Ascending aorta (tissue), 2 donors: ENCODE measurements at places on chromosomes 1 and 21.
A peak's percentile ranks its signal among the peaks of the same experiment; 100 is the strongest.

DNA sequence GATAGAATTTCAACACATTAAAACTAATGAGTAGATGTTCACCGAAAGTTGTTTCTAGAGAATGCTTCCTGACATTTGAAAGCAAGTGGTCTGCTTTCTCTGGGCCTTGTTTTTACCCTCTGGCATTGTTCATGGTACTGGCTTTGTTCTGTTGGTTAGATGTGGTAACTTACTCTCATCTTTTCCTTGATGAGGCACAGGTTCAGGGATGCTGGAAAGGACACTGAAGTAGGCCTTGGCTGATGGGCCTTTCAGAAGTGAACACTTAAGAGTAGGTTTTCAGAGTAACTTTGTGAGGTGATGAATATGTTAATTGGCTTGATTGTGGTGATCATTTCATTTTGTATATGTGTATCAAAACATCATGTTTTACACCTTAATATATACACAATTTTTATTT, 55.8 kb downstream of the DYRK1A start:
- no peaks in the 10 kb centered on the region for H3K27me3 ChIP-seq
- no peak for DNase-seq
- no peak overlapping the region for H3K27ac ChIP-seq
- H3K4me3 ChIP-seq: no peak overlapping the region

- H3K4me3 ChIP-seq: no peak overlapping the region
- H3K36me3 ChIP-seq: peaks cover 4% of the 10 kb centered on the region
- H3K4me1 ChIP-seq: no peaks in the 10 kb centered on the region
- DNase-seq: no peak
- H3K27ac ChIP-seq: no peak overlapping the region
- H3K27me3 ChIP-seq: no peaks in the 10 kb centered on the region
Measured at GRCh38 chr1:93129507-93130099, 50.5 kb downstream of the MTF2 start.

GRCh38 chr1:4726620-4727341, 72.4 kb downstream of the AJAP1 start:
- no peak overlapping the region for H3K27ac ChIP-seq
- no peaks in the 10 kb centered on the region for H3K4me1 ChIP-seq
- H3K36me3 ChIP-seq: no peaks in the 10 kb centered on the region
- no peaks in the 10 kb centered on the region for H3K27me3 ChIP-seq
- DNase-seq: no peak

GRCh38 chr21:28135646-28136045, 857.0 kb downstream of the LTN1 start:
- DNase-seq: no peak
- no peak overlapping the region for H3K4me3 ChIP-seq
- no peaks in the 10 kb centered on the region for H3K27me3 ChIP-seq
- no peak overlapping the region for H3K27ac ChIP-seq
- no peaks in the 10 kb centered on the region for H3K36me3 ChIP-seq

DNA sequence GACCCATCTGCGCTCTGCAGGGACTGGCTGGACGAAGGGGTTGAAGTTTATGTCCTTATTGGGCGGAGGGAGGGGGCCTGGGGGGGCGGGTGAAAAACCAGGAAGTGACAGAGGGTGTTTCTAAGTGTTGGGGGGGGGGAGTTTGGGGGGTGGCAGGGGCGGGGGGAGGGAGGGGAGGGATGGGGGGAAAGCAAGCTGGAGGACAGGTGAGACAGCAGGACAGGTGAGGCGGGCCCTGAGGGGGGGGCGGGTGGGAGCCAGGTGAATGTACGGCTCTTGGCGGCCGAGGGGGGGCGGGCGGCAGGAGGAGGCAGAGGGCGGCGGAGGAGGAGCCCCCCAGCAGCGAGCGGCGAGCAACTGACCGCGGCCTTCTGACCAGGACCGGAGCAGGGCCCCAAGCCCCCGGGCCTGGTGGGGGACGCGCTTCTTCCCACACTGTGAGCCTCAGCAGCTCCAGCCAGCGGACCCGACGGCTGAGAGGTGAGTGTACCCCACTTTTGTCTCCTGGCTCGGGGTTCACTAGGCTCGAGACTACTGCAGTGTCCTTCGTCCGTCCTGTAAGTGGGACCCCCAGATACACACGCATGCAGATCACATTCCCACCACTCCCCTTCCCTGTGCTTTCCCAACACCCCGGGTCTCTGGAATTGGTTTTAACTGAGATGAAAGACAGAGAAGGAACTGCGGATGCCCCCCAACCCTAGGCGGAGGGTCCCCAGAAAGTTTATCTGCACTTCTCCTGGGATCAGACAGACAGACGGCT, at the start of gene ZBTB7B:
Gene ZBTB7B, plus strand, starts transcription at position 339 of the 763 bp plus-strand sequence. CDS start 11,859 bp downstream, outside the sequence.
- DNase-seq: no peak
- no peaks in the 10 kb centered on the region for H3K36me3 ChIP-seq
- H3K4me1 ChIP-seq: peaks cover 22% of the 10 kb centered on the region
- H3K27ac ChIP-seq: peak within 1 kb of the TSS; percentile 98

DNA sequence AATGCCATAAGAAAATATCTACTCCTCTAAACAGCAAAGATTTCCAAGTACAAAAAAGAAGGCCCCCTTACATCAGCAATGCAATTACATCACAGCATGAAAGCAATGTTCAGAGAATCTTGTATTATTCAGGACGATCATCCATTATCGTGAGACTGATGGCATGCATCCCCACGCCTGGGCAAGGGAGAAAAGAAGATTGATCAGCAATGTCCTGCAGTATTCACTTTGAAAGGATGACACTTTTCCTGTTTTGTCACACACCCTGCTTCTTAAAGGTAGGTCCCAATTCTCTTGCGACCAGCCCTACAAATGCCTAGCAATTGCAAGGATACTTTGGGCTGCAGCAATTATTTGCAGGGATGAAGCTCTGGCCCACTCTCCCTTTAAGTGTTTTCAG, 108.7 kb downstream of the TOMM20 start:
- no peak overlapping the region for H3K27ac ChIP-seq
- H3K4me1 ChIP-seq: peaks cover 9% of the 10 kb centered on the region
- no peaks in the 10 kb centered on the region for H3K36me3 ChIP-seq
- H3K4me3 ChIP-seq: no peak overlapping the region
- no peak for DNase-seq

DNA sequence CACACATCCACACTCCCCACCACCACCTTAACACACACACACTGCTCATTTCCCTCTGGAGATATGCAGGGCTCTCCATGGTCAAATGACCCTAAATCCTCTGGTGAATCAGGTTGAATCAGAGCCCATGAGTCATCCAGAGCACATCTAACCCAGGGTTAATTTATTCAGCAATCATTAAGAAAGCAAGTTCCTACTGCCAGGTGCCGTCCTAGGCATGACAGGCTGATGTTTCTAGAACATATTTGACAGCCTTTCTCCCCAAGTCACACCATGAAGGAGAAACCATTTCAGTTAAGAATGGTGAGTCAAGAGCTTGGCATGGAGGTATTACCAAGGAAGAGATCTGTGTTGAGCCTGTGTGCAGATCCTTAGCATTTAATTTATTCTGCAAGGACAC, 194.3 kb upstream of the CAMK1G start:
- H3K36me3 ChIP-seq: no peaks in the 10 kb centered on the region
- H3K4me1 ChIP-seq: no peaks in the 10 kb centered on the region
- no peak overlapping the region for H3K27ac ChIP-seq
- H3K27me3 ChIP-seq: no peaks in the 10 kb centered on the region

GRCh38 chr1:226827458-226827857, 43.0 kb upstream of the PSEN2 start:
- DNase-seq: no peak
- no peaks in the 10 kb centered on the region for H3K4me1 ChIP-seq
- H3K4me3 ChIP-seq: no peak overlapping the region

GRCh38 chr21:16956824-16957223, 556.0 kb upstream of the CXADR start:
- H3K36me3 ChIP-seq: no peaks in the 10 kb centered on the region
- H3K27ac ChIP-seq: no peak overlapping the region
- no peaks in the 10 kb centered on the region for H3K4me1 ChIP-seq
- no peak for DNase-seq
- no peaks in the 10 kb centered on the region for H3K27me3 ChIP-seq

DNA sequence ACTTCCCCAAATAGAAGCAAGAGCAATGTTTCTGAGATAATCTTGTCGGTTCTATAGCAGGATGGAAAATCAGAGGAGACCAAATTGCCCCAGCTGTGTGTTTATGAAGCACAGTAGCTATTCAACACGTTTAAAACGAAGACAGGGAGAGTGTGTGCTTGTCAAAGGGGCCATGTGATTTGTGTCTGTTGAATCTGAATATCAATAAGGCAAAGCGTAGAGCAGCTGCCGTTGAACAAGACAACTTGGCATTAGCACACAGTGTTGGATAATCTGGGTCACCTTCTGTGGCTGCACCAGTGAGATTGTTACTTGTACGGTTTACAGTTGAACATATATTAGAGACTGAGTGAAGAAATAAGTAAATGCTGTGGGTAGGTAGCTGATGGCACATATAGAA, 1.0 kb downstream of the CRB1 start:
- H3K27me3 ChIP-seq: no peaks in the 10 kb centered on the region
- DNase-seq: no peak
- H3K27ac ChIP-seq: no peak overlapping the region
- no peaks in the 10 kb centered on the region for H3K4me1 ChIP-seq

DNA sequence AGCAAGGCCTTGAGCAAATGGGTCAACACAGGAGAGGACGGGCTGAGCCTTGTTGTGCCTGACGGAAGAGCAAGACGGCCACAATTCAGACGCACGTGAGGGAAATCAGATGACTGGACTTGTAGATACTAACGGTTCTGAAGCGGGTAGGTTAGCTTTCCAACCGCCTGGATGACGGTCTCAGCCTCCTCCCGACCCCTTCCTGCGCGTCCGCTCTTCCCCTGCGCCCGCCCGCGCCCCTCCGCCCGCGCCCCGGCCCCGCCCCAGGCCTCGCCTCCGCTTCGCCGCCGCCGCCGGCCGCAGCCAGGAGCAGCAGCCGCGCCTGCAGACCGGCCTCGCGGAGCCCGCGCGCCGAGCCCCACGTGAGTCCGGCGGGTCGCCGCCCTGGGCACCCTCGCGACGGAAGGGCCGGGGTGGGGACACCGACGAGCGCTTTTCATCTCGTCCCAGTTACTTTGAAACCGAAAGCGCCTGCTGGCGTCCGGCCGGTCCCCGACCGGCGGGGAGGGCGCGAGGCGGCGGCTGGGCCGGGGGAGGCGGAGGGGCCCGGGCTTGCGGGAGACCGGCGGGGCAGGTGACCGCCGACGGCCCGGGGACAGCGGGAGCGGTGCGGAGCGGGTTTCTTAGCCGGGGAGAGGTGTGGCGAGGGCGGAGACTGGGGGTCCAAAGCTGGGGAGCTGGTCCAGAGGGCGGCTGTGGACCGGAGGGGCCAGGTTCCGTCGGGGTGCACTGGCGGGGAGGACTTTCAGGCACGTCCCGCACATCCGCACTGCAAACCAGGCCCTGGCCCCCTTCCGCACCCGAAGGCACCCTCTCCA, at the start of gene TRAF5:
Gene TRAF5, plus strand, starts transcription at position 306 of the 818 bp plus-strand sequence. CDS start 26,407 bp downstream, outside the sequence.
- H3K36me3 ChIP-seq: no peaks in the 10 kb centered on the region
- peaks cover 31% of the 10 kb centered on the region for H3K4me1 ChIP-seq
- peak; percentile 72 for DNase-seq

DNA sequence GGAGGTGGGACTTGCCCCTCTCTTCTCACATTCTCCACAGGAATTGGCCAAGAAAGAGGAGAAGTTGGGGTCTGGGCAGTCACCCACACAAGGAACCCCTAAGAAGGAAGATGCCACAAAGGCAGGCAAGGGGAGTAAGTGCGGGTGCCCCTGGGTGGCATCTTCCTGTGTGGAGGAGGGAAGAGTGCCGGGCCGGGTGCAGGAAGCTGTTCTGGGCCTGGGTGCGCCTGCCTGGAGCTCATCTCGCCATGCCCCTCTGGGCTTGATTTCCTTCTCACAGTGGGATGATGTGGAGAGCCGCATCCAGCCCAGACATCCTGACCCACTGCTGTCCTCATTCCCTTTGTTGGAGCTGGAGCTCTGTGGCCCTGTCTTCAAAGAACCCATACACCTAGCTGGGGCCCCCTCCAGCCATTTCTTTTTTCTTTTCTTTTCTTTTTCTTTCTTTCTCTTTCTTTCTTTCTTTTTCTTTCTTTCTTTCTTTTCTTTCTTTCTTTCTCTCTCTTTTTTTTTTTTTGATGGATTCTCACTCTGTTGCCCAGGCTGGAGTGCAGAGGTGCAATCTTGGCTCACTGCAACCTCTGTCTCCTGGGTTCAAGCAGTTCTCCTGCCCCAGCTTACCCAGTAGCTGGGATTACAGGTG, 9.3 kb downstream of the LRRC71 start:
- H3K27ac ChIP-seq: no peak overlapping the region
- DNase-seq: no peak

DNA sequence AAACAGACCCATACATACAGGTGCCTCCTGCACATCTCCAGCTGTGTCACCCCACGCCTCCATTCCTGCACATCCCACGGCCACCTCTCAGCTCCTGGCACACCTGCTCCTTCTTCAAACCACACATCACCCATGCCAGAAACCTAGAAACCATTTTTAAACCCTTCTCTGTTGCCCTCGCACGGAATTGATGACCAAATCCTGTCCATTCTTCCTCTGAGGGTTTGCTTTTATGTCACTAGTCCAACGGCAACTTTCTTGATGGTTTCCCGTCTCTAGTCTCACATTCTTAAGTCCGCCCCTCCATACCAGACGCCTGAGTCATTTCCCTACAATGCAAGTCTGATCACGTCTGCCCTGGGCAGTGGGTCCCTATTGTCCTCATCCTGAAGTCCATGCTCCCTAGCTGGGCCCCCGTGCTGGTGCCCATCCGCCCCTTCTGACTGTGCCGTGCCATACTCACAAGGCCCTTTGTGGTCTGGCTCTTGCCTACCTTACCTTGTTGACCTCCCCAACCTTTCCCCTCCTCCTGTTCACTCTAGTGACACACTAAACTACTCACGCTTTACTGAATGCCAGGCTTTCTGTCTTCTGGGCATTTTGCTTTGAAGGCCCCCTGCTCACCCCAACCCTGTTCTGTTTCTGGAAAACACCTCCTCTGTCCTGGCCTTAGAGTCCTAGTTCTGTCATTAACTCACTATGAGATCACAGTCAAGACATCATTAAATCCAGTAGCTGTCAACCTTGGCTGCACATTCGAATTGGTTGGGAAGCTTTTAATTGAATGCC, 17.6 kb downstream of the SLC2A1 start:
- H3K36me3 ChIP-seq: peaks cover 4% of the 10 kb centered on the region
- H3K27me3 ChIP-seq: no peaks in the 10 kb centered on the region
- no peak for DNase-seq
- peak overlapping the region; percentile 92 for H3K27ac ChIP-seq
- peaks cover 47% of the 10 kb centered on the region for H3K4me1 ChIP-seq

DNA sequence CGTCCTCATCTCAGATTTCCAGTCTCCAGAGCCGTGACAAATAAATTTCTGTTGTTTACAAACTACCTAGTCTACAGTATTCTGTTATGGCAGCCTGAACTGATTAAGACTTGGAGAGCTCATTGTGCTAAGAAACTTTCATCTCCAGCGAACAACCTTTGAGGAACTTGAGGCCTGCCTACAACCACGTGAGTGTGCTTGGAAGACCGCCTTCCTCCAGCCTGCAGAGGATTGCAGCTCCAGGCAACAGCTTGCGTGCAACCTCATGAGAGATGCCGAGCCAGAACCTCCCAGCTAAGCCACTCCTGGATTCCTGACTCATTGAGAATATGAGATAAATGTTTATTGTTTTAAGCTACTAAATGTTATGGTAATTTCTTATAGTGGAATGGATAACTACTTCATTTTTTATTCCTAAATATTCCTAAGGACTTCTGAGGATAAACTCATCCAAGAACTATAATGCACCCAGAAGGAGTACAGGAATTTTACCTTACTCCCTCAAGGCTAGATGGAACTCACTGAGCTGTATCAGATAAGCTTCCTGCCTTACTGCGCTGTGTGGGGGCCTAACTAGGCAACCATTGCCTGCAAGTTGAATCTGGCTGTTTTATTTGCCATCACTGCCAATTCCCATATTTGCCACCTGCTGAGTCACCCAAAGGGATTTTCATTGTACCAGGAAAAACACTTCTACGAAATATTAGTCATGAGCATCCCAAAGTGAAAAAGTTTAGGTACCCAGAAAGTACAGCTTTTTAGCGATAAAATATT, 17.6 kb downstream of the FAM177B start:
- H3K4me3 ChIP-seq: peak overlapping the region; percentile 28
- peaks cover 4% of the 10 kb centered on the region for H3K4me1 ChIP-seq
- H3K36me3 ChIP-seq: no peaks in the 10 kb centered on the region
- peak overlapping the region; percentile 64 for H3K27ac ChIP-seq
- DNase-seq: peak; percentile 53
